ENCODE measurements at places on chromosomes 12 and 14.

DNA sequence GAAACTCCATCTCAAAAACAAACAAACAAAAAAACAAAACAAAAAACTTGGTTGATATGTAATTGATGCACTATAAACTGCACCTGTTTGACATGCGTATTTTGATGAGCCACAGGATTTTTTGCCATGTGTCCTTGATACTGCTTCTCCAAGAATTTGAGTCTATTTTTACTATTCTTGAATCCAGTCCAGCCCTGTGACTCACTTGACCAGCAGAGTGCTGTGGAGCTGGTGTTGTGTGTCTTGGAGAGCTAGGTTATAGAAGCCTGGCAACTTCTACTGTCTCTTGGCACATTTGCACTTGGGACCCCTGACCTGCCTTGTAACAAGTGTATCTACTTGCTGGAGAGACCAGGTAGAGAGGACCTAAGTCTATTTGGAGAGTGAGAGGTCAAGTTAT is 52.0 kb downstream of the KLRG1 start:
- DNase-seq, result no peak

DNA sequence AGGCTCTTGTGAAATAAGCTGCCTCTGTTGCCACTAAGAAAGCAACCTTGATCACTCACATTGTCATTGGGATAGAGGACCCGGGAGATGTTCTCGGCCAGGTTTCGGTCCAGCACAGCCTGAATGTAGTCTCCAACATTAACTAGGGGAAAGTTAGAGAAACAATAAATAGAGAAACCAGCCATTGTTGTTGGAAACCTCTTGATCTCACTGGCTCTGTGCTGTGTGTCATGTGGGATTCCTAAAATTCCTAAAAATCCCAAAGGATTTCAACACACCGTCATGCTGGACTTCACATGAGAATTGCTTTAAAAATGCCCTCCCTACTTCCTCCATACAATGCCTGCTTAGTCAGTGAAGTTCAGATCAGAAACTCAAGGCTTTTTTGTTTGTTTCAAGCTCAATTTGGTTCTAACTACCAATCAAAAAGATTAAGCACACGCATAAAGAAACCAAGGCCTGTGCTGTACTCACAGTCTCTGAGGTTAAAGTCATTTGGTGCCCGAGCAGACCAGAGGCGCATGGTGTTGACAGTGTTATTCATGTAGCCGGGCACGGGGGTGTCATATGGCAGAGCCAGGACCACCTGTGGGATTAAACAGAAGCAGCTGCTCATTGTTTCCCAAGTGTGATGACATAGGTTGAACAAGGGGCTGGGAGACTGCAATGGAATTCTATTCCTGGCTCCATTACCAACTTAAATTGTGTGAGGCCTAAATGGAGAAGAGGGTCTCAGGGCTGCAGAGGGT is 23.6 kb downstream of the PYGL start:
- DNase-seq, result no peak

DNA sequence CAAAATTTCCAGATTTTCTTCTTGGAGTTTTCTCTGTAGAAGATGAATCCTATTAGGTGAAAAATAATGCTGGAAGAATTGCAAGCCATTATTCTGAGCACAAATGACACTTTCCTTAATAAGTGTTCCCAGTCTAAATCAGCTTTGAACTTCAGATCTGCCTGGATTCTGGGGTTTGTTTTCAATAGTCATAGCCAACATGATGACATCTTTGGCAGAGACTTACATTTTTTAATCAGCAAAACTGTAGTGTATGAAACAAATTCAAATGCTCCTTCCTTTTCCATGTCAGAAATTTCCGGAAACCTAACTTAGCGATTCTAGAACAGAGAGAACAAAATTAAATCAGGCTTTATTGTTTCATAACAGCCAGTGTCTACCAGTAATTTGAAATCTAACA is 88.5 kb downstream of the TSPAN8 start:
- DNase-seq, result no peak

DNA sequence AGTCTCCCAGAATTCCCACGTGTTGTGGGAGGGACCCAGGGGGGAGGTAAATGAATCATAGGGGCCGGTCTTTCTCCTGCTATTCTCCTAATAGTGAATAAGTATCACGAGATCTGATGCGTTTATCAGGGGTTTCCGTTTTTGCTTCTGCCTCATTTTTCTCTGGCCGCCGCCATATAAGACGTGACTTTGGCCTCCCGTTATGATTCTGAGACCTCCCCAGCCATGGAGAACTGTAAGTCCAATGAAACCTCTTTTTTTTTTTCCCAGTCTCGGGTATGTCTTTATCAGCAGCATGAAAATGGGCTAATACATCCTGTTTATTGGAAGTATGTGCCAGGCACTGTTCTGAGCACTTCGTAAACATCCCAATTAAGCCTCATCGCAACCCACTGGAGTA is 788 bp downstream of the KRT72 start:
- no peak for DNase-seq

DNA sequence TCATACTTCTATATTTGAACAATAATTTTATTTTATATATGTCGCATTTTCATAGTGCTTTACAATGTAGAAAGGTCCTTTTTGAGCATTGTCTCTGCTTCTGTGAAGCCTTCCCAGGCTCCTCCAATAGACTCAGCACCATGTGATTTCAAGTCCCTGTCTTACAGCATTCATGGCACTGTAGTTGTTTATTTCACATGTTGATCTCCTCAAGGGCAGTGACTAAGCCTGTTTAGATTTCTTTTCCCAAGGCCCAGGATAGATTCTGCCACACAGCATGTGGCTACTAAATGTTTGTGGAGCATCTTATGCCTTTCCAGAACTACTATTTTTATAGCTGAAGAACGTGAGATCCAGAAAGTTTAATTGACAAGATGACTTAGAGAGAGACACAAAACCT is 391.7 kb downstream of the TMEM117 start:
- no peak for DNase-seq

DNA sequence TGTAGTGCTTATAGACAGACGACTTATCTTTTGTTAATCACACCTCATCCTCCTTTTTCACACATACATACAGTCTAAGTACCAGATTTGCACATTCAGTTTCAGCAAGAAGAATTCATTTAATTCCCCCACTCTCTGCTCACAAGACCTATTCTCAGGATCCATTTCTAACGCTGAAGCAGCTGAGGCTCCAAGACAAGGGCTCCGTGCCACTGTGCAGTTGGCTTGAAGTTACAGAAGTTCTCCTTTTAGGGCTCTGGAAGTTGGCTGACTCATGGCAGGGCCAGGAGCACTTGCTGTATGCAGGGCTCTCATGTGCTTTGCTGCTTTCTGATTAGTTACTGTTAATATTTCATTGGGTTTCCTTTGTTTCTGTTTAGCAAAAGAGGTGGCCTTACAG is 1566.9 kb upstream of the TMEM132C start:
- DNase-seq, result no peak

DNA sequence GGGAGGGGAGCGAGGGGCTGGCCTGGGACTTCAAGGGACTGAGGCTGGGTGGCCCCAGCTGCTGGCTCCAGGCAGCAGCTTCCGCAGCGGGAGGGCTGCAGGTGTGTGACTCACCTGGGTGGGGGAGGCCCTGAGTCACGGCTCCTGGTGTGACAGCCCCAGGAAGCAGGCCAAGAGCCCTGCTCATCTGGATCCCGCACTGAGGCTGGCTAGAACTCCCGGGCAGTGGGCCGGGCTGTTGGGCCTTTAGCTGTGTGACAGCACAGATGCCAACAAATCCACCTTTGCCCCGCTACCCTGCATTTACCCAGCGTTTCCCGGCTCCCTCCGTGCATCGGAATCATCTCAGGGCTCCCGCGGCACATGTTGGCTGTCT is 180.0 kb upstream of the PRMT8 start:
- no peak for DNase-seq

- no peak for DNase-seq
Measured at GRCh38 chr12:127149226-127149964, 1117.6 kb upstream of the TMEM132C start.
